Right atrium auricular region (tissue), 2 donors: ENCODE measurements at places on chromosomes 2 and 18. TPM values are rescaled to one million over a fixed set of nuclear protein-coding genes. Genes with fewer than 3 reads are reported as not detected.

The FOXI3 gene
- total RNA-seq, result not detected

The FAP gene
- 5.7 TPM for total RNA-seq

The SERTAD2 gene
- total RNA-seq, result 22.2 TPM

The EVX2 gene
- total RNA-seq, result not detected

The CYP27A1 gene
- total RNA-seq, result 17.2 TPM

The CAVIN2 gene
- total RNA-seq, result 263 TPM

GRCh38 chr2:131584940-131585339, 57.3 kb downstream of the CCDC74A start:
- no peak for DNase-seq

- no peak for DNase-seq
Measured at GRCh38 chr18:75212751-75213090, 2.1 kb downstream of the TSHZ1 start.

DNA sequence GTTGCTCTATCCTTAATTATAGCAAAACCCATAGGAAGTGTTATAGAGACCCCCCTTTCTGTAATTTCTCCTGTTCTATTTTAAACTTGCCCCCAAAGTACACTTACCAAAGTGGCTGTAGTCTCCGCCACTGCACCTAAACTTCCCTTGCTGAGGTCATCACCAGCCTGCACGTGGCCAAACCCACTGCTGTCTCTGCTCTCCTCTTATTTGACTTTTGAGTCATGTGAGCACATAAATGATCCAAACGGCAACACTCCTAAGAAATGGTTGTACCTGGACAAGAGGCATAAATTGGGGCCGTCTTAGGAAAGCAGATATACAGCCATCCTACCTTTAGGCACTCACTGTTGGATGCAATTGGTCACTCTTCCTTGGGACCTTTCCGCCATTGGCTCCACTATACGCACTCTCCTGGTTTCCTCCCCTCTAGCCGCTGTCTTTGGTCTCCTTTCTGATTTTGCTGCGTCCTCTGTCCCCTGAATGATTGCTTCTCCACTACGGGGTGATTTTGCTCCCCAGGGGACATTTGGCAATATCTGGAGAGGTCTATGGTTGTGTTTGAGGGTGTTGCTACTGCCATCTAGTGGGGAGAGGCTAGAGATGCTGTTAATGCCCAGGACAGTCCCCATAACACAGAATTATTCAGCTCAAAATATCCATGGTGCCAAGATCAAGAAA, 19.2 kb upstream of the IL36G start:
- DNase-seq, result no peak

GRCh38 chr18:74465775-74466174, 8.7 kb upstream of the DIPK1C start:
- DNase-seq, result no peak

DNA sequence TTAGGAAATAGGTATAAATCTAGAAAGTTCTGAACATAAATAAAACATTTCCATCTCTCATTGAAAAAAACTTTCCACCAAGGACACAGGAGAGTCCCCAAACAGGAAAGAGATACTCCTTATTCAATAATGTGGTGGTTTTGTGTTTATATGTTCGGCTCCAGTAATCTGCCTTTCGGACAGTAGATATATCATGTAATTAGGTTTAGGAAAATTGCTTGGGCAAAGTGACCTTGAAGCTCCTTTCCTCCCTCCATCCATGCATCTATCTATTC, 69.6 kb downstream of the DDX1 start:
- DNase-seq, result no peak

GRCh38 chr2:101295895-101296294, 12.6 kb downstream of the RNF149 start:
- no peak for DNase-seq
